ENCODE measurements at places on chromosomes 1 and 21. TPM values are rescaled to one million over a fixed set of nuclear protein-coding genes. Genes with fewer than 3 reads are reported as not detected.

DNA sequence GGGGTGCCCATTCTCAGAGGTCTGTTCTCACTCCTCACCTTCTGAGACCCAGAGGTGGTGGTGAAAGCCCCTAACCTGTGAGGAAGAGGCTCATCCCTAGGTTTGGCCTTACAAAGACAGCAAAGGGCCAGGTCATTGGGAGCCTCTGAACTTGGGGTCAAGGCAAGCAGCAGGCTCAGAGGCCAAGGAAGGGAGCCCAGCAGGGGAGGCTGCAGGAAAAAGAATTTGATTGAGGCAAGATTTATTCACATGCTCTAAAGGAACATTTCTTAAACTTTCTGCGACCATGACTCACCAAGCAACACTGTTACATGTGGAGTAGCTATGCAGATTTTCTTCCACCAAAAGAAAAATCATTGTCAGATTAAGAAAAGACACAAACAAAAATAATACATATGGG lies 132.5 kb upstream of the SYT6 start:
- no peak for DNase-seq

DNA sequence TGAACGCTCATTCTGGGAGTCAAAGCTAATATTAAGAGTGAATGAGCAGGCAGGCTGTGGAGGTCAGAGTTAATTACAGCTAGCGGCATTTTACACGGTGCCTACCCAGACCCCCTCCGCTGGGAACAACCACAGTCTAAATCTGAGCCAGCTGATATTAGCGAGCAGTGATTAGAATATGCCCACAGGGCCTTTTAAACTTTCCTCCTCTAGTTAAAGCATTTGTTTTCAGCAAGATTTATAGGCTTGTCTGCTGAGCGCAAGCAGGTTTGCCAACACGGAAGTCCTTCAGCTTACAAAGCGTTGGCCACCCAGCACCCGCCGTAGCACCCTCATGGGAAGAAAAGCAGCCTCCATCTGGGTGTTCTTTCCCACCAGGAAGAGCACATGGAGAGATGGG lies 72.1 kb downstream of the LMX1A start:
- DNase-seq: no peak

GRCh38 chr1:206716870-206717673 lies 32.4 kb downstream of the MAPKAPK2 start:
- no peak for DNase-seq

GRCh38 chr1:32338637-32339145 lies 2.7 kb upstream of the MARCKSL1 start:
- DNase-seq: no peak

DNA sequence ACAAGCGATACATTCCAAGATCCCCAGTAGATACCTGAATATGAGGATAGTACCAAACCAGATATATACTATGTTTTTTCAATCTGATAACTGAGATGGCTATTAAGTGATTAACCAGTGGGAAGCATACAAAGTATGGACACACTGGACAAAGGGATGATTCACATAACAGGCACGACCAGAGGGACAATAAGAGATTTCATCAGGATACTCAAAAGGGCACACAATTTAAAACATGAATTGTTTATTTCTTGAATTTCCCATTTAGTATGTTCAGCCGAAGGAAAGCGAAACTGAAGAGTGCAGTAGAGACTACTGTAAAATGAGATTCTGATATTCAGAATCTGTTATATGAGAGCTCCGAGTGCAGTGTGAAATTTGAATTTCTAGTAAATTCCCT lies 10.6 kb downstream of the ZZZ3 start:
- DNase-seq: peak; percentile 66

SGIP1 gene
- 0.41 TPM for total RNA-seq

GRCh38 chr1:59738591-59739015 lies 76.1 kb upstream of the HOOK1 start:
- DNase-seq: peak; percentile 47

DNA sequence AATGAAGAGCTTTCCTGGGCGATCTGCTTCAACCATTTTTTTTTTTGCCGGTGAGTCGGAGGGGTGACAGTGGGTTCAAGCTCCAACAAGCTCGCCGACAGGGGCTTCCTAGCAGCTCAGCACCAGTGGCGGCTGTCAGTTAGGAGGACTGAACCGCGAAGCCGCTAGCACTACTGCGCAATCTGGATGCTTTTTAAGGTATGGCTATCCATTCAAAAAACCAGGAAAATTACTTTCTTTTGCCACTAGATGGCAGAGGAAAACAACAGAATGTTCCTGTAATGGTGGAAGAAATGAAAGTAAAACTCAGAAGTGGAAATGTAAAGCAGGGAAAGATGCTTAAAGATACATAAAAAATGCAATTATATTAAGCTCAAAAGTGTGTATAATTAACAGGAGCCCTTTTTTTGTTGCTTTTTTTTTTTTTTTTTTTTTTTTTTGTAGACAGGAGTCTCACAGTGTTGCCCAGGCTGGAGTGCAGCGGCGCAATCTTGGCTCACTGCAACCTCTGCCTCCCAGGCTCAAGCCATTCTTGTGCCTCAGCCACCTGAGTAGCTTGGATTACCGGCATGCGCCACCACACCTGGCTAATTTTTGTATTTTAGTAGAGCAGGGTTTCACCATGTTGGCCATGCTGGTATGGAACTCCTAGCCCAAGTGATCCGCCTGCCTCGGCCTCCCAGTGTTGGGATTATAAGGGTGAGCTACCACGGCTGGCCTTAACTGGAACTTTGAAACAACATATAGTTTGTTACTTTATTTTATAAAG lies 8.5 kb downstream of the KYAT3 start:
- no peak for DNase-seq

Data from SJSA1 (cell line).